ENCODE measurements at places on chromosomes 6 and 20.
A peak's percentile ranks its signal among the peaks of the same experiment; 100 is the strongest.

DNA sequence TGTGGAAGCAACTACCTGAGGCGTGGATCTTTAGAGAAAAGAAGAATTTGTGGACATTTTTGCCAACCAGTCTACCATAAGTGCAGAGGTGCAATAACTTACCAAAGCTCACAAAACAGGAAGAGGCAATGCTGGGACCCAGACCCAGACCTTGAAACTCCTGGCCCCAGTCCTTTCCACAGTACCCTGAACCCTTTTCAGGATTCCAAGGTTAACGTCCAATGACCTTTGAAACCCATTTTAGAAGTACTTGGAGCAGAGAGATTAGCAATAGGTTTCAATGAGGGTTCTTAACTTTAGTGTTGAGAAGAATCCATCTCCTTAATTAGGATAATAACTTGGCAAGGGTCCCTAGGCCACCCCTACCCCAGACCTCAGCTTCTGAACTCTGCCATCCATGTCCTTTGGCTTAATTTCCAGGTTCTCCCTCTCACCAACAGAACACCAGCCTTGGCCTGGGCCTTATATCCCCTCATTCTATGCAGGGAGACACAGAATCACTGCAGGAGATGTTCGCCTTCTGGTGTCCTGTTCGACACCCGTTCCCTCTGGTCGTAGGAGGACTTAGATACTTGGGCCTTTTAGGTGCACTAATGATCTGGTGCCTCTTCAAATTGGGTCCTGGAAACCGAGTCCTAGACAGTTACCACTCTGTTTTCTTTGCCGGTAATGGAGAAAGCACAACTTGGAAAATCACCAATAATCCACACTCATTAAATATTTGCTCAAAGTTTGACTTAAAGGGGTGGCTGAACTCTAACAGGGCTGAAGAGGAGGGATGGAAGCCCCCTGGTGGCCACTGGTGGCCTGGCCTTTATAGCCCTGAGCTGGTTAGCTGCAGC is 40.6 kb downstream of the ISM1 start:
- peak; percentile 72 for DNase-seq

DNA sequence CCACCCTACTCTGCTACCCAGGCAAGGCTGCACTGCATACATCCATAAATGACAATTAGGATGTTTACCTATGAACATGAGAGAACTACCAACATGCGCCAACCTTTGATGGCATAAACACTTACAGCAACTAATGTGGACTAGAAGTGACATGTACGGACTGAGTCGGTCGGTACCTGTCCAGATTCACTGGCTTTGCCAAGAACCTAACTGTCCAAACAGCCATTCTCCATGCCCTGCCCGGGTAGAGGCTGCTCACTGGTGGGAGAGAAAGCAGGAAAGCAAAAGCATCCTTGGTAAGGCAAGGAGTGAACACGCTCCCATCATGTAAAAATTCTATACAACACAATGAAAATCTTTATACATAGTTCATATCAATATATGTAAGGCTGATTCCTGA is 30.0 kb downstream of the SYNDIG1 start:
- DNase-seq: no peak

DNA sequence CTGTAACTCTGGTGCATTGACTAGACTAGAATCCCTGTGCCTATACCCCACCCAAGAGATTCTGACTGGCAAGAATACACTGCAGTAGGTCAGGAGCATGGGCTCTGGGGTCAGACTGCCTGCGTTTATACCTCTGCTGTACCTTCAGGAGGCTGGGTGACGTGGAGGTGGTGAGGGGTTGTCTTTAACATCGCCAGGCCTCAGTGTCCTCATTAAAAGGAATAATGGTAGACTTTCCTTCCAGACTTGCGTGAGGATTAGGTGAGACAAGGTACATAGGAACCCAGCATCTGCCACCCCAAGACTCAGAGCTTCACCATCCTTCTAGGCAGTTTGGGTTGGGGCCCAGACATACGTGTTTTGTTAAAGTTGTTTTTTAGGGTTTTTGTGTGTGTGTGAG is 44.3 kb downstream of the TM9SF4 start:
- DNase-seq: no peak

- no peak for DNase-seq
Observed at GRCh38 chr6:125701354-125701668, 48.1 kb upstream of the HEY2 start.

- DNase-seq: no peak
Observed at GRCh38 chr6:53357576-53358360, 9.0 kb upstream of the ELOVL5 start.

DNA sequence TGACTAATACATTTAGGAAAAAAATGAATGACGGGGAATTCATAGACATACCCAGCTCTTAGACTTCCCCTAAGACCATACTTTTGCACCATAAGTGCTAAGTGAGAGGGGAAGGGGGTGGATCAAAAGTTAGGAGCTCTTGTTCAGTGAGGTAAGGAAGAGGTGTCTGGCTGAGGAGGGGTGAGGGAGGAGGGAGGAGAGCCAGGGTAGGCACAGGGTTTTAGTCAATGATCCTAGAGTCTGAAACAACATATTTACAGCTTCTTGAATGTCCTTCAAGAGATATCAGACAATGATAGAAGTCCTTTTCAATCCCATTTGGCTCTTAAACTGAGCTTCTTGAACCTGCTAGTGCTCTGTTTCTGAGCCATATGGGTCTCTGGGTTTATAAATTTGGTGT is 135.4 kb downstream of the FNDC1 start:
- DNase-seq: no peak

- no peak for DNase-seq
Observed at GRCh38 chr20:57148263-57148662, 118.2 kb downstream of the BMP7 start.

All from naive thymus-derived CD8-positive, alpha-beta T cell (primary cell).